Left renal pelvis (tissue), 4 donors: ENCODE measurements at places on chromosomes 2 and 18. TPM values are rescaled to one million over a fixed set of nuclear protein-coding genes. Genes with fewer than 3 reads are reported as not detected.

FIGN gene
- 5.9 TPM for polyA plus RNA-seq

ARHGAP28 gene
- 61.2 TPM for polyA plus RNA-seq

DNA sequence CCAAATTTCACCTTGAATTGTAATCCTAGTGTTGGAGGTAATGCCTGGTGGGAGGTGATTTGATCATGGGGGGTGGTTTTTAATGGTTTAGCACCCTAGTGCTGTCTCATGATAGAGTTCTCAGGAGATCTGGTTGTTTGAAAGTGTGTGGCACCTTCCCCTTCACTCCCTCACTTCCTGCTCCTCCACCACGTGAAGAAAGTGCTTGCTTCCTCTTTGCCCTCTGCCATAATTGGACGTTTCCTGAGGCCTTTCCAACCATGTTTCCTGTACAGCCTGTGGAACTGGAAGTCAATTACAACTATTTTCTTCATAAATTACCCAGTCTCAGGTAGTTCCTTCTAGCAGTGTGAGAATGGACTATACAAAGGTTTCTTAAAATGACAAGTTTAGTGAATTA lies 251.8 kb upstream of the NETO1 start:
- no peak for DNase-seq

DNA sequence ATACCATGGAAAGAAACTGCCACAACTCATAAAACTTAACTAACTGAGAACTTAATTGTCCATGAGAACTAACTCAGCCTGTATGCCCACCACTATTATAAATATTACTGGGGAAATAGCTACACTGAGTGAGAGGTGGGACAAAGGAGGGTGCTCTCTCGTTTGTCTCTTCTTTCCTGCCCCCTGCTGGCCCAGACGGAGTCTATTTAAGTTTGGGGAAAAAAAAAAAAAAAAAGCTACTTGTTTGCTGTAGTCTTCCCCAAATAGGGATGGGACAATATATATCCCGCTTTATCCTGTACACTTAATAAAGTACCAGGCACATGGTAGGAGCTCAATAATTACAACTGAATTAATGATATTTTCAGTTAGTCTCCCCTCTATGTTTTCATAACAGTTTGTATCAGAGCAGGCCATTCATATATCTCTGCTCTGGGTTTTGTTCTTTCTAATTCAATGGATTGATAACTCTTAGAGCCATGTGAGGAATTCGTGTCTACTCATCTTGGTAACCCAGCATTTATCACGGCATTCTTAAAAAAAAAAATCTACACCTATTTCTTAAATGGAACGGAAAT lies 647.6 kb upstream of the PKDCC start:
- DNase-seq: no peak

LINC00305 gene
- polyA plus RNA-seq: 7.0 TPM

LRRC30 gene
- 1.4 TPM for polyA plus RNA-seq

GRCh38 chr18:463827-464541 lies 36.5 kb downstream of the COLEC12 start:
- DNase-seq: no peak

- no peak for DNase-seq
These were observed 766.3 kb downstream of the TDRD15 start for GRCh38 chr2:21890041-21890440.

PRLH gene
- polyA plus RNA-seq: not detected

SOX11 gene
- polyA plus RNA-seq: 23.0 TPM

- no peak for DNase-seq
These were observed 60.3 kb downstream of the STEAP3 start for GRCh38 chr2:119283873-119284331.

DNA sequence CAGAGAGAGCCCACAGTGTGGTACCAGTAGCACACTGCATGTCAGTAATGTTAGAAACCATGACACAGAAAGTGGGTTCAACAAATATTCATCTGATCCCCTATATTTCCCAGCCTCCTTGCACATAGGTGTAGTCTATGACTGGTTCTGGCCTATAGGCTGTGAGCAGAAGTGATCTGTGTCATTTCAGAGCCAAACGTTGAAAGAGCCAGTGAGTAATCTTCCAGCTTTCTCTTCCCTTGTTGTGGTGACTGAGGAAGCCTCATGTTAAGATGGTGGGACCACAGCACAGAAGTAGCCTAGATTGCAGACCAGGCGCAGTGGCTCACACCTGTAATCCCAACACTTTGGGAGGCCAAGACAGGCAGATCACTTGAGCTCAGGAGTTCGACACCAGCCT lies 4.1 kb downstream of the TMEM237 start:
- no peak for DNase-seq

UGGT1 gene
- polyA plus RNA-seq: 23.2 TPM

- DNase-seq: no peak
These were observed 81.4 kb downstream of the MYCN start for GRCh38 chr2:16021611-16022363.

SYT4 gene
- polyA plus RNA-seq: 0.18 TPM

GRCh38 chr2:42288811-42289210 lies 72.2 kb downstream of the COX7A2L start:
- no peak for DNase-seq

- no peak for DNase-seq
These were observed 9.2 kb upstream of the BBS5 start for GRCh38 chr2:169469952-169470572.

GRCh38 chr2:216663106-216663505 lies 29.9 kb downstream of the IGFBP2 start:
- DNase-seq: no peak

- DNase-seq: no peak
These were observed 72.7 kb upstream of the ST8SIA5 start for GRCh38 chr18:46829531-46829930.

SH3BP4 gene
- 43.6 TPM for polyA plus RNA-seq

- no peak for DNase-seq
These were observed 769 bp downstream of the FAM110C start for GRCh38 chr2:45342-46130.

HNMT gene
- polyA plus RNA-seq: 60.8 TPM

GRCh38 chr18:77119851-77120491 lies 12.6 kb downstream of the MBP start:
- no peak for DNase-seq

- DNase-seq: no peak
These were observed 190.2 kb upstream of the APCDD1 start for GRCh38 chr18:10264260-10264659.

- no peak for DNase-seq
These were observed 130.6 kb upstream of the PXDN start for GRCh38 chr2:1874950-1875349.
